H1 (cell line): ENCODE measurements at places on chromosomes 3 and 15.

GRCh38 chr15:92097474-92098178, 244.1 kb downstream of the SLCO3A1 start:
- DNase-seq = no peak

- no peak for DNase-seq
Measured at GRCh38 chr3:3191675-3192285, 12.3 kb upstream of the CRBN start.

DNA sequence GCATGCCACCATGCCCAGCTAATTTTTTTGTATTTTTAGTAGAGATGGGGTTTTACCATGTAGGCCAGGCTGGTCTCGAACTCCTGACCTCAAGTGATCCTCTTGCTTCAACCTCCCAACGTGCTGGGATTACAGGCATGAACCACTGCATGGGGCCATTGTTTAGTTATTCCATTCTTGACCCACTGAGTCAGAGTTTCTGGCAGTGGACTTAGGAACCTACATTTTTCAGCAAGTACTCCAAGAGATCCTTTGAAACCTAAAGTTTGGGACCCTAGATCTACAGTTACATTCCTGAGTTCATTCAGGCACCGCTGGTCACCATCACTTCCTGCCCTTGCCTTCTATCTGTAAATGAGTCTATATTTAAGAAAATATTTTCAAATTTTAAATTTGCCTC, 1.4 kb upstream of the TNFSF10 start:
- DNase-seq = no peak

DNA sequence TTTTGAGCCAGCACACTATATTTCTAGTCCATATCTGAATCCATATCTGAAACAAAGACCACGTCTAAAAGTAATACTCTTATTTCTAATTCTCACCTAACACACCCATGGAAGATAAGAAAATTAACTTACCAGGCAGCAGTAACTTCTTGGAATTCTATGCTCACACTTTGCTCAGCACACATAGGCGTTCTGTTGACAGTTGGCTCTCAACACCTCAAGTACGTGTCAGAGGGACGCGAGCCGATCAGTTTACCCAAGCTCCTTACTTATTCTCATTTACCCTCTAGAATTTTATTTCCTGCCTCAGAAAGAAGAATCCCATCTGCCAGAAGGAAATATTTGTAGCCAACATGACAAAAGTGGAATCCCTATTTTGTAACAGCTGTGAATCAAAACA, 911.9 kb downstream of the FHIT start:
- no peak for DNase-seq

DNA sequence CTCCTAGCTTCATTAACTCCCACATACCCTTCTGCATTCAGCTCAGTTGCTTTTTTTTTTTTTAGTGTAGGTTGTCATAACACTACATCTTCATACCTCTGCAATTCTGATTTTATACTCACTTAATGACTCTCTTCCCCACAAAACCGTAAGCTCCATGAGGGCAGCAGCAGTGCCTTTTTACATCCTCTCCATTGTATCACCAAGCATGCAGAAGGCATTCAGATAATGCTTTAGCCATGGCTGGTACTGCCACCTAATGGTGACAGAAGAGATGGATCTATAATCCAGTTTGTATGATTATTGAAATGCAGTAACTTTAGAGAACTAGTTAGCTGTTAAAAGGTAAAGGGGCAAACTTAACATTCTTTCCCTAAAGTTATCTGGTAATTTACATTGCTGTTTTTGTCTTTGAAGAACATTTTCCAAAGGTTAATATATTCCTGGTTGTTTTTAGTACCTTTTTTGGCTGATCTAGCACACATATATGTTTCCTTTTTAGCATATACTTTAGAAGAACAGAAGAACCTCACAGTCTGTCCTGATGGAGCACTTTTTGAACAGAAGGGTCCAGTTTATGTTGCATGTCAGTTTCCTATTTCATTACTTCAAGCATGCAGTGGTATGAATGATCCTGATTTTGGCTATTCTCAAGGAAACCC, 36.8 kb downstream of the ATP1B3 start:
- no peak for DNase-seq

- DNase-seq = no peak
Measured at GRCh38 chr3:15977598-15978232, 179.9 kb upstream of the ANKRD28 start.

GRCh38 chr3:122589297-122589696, 11.8 kb downstream of the PARP15 start:
- no peak for DNase-seq

- DNase-seq = no peak
Measured at GRCh38 chr15:78358102-78358870, 18.1 kb downstream of the CRABP1 start.

- DNase-seq = no peak
Measured at GRCh38 chr3:176987901-176988650, 209.2 kb downstream of the TBL1XR1 start.

- no peak for DNase-seq
Measured at GRCh38 chr15:59401824-59402569, 29.3 kb upstream of the MYO1E start.

DNA sequence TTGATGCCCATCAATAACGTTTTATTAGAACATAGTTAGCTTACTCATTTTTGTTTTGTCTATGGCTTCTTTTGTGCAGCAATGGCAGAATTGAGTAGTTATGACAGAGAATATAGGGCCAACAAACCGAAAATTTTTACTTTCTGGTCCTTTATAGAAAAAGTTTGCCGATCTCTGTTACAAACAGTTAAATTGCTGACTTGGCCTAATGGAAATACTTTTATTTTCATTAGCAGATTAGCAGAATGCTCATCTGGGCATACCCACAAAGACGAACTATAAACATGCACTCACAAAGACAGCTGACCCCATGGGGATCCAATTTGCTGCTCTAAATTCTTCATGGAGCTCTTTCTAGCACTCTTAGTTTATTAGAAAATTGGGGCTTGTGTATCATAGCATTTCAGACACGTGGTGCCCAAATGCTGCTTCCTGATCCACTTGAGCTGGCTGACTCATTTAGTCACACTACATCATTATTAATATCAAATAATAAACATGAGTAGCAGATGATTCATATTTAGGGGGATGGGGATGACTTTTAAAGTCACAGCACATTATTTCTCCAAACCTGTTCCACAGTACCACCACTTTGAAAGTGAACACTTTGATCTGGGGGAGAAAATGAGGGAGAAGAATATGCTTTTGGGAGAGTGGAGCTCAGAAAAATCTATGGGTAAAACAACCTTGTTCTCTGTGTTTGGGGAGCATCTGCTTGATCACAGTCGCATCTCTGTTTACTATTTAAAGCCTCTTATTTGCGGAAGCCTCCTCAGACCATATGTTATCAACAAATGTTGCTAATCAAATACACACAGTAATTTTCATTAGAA, 228.1 kb upstream of the FEZF2 start:
- DNase-seq = no peak

DNA sequence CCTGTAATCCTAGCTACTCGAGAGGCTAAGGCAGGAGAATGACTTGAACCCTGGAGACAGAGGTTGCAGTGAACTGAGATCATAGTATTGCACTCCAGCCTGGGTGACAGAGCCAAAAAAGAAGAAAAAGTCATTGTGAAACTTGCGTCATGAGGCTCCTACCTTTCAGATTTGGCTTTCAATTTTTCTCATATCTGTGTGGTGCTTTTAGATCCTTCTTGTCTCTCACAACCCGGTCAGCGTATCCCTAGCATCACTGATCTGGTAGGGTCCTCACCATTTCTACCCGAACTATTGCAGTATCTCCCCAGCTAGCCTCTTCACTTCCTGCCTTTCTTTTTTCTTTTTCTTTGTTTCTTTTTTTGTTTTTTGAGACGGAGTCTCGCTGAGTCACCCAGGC, 21.6 kb upstream of the GCNT3 start:
- DNase-seq = no peak

DNA sequence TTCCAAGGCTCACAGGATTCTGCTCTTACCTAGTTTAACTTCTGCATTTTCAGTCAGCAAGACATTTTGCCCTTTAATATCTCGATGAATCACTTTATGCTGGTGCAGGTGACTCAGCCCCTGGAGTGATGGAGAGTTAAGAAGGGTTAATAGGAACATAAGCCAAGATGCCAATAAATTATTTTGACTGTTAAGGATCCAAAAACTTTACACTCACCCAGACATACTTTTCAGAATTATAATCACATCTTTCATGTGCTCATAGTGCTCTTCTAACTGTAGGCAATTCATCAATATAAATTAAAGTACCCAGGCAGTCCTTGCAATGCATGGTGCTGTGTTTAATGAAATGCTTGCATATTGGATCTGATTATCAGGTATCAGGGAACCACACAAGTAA, 164.1 kb upstream of the SLC2A2 start:
- no peak for DNase-seq

- no peak for DNase-seq
Measured at GRCh38 chr15:38707802-38708671, 143.4 kb upstream of the RASGRP1 start.

GRCh38 chr15:92623435-92623834, 32.1 kb downstream of the FAM174B start:
- DNase-seq = no peak

DNA sequence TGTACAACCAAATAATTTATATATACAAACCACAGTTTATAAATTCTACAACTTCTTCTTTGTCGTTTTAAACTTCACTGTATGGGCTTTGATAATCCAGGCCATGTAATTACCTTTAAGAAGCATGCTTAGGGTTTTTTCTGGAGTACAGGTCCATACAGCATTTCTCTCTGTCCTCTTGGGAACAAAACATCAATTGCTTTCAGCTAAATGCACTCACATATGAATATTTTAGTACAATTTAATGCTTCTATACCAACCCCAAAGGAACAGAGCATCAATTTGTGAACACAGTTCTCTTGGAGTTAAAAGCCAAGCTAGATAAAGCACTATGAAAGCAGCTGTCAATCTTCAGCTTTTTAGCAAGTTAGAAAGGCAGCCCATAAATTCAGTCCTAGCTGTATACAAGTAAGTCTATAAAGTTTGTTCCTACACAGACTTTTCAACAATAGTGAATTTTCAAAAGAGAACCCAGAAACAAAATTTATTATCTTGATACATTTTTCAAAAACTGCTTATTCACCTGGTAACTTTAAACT, 66.1 kb downstream of the ETFA start:
- DNase-seq = no peak

GRCh38 chr3:129505341-129505740, 23.1 kb upstream of the RHO start:
- DNase-seq = no peak

- no peak for DNase-seq
Measured at GRCh38 chr3:174973465-174973864, 114.3 kb downstream of the NAALADL2 start.

DNA sequence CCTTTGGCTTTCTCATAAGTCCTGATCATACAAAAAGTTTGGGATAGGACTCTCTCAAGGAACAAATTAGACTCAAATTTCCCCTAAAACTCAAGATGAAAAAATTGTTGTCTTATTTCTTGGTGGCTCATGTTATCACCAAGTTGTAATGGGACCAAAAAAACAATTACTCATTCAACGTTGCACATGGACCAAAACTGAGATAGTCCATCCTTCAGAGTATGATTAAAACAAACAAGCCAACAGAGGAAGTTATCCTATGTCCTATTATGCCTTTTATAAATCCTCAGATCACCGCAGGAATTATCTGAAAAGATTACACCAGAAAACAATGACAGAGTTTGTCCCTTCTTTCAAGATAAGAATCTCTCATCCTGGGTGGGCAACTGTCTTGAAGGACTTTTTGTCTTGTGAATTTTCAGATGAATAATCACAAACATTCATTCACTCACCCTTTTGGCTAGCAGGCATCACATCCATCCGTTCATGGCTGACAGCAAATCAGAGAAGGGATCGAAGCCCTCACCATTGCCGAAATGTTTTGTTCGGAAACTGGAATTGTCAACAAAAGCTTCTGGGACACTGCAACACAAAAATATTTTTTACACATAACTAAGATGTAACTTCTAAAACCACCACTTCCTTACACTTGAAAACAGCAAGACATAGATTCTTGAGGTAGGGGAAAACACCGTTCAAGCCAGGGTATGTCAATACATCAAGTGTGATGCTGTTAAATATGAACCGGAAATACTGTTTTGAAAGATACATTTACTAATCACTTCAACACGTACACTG, 90.4 kb downstream of the FOXP1 start:
- no peak for DNase-seq

- no peak for DNase-seq
Measured at GRCh38 chr15:73681063-73681462, 3.1 kb upstream of the CD276 start.

DNA sequence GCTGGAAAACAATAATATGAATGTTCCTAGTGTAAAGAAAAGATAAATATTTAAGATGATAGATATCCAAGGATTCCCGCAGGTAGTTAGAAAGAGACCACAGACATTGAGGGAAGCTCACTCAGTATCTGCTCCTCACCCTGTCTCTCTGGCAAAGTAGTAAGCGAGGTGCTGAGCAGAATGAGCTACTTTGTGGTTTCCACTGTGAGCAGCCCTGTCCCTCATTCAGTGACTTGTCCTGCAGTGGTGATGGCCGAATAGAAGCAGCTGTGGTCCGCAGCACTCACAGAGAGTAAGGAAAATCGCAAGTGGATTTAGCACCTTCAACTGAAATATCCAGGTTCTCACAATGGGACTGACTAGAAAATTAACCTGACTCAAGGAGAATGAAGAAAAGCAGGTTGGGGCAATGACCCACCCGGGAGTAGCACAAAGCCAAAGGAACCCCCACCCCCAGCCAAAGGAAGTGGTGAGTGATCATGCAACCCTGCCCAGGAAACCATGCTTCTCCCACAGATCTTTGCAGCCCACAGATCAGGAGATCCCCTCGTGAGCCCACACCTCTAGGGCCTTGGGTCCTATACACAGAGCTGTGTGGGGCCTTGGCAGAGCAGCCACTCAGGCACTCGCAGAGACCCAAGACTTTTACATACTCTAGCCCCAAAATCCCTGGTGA, 21.8 kb upstream of the SLC25A38 start:
- no peak for DNase-seq

DNA sequence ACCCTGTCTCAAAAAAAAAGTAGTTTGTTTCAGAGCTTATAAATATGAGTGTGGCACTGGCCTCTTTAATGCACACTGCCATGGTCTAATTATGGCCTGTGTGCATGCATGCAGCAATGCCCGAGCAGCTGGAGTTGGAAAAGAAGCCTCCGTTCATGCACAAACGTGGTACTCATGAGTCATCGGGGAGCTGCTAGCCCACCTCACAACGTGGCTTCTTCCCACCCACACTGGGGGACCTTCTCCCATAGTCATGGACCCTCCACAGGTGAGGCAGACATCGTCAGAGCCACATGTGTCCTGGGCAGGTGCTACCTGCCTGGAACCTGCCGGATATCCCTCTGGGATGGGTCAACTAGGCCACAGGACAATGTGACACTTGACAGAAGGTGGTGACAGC, 66.7 kb downstream of the ATP10A start:
- no peak for DNase-seq

DNA sequence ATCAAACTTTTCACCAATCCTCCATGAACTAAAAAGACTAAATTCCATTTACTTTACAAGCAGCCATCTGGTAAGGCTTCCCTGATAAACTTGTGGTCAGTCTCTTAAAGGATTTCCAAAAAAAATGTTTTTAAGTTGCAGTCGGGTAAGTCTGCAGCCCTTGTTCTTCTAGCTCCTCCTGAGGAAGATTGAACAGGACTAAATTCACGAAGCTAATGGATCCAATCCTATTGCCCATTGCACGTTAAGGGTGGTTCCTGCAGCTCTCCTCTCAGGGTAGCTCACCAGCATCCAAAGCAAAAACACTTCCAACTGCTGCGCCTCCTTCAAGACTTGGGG, 2.8 kb downstream of the HES1 start:
- DNase-seq = no peak

- DNase-seq = no peak
Measured at GRCh38 chr15:66622591-66623022, 56.8 kb upstream of the LCTL start.
